Activated CD4-positive, CD25-positive, alpha-beta regulatory T cell treated with anti-CD3 and anti-CD28 coated beads, Interleukin-2, amount 50 U/mL, for 16 hours (primary cell): ENCODE measurements at places on chromosomes 5 and 9.

DNA sequence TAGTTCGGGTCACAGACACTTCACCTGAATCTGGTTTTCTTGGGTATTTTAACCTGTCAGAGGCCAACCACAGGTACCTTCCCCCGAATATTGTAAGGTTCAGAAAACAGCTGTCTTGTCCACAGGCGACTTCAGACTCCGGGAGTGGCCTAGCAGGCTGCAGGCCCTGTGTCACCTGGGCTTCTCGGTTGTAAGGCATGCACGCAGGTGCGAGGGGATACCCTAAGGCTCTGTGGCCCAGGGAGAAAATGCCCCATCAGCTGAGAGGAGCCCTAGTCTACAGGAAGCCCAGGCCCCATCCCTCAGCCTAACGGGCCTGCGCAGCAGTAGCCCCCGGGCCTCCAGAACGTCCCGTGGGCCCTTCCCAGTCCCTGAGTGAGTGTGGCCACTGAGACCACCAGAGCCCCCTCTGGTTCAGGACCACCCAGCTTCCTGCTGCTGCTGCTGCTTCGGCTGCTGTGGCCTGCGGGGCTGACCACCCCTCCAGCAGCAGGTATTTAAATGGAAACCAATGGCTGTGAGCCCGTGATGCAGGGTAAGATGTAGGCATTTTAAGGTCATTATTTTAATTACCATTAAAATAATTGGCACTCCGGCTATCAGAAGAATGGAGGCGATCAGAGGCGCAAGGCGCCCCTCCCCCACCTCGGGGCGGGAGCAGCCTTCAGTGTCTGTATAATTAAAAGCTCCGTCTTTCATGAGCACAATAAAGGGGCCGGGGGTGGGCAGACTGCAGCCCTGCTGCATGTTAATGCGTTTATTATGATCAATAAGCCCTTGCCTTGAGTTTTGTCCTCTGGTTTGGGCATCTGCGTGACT is 65.4 kb downstream of the PSMB7 start:
- DNase-seq = no peak

DNA sequence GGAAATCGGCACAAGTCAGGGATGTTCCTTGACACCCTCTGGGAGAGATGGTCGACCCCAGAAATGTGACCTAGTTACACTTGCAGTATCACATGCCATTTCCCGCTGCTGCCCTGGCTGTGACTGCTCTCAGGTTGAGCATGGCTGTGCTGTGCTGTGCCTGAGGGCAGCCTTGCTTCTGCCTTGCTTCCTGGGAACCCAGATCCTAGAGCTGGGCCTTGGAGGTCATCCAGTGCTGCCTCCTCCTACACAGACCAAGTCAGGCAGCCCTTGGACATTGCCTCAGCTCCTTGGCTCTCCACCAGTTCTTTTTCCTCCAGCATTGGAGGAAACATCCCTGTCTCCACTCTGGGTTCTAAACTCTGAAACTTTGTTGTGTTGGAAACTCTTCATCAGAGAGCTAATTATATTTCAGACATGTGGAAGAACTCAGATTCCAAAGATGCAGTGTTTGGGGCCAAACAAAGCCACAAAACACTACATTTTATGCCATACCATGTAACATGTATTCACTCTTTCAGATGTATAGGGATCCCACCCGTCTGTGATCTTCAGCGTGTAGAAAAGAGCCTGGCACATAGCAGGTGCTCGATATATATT is 6.1 kb downstream of the MAMDC2 start:
- DNase-seq = no peak

- DNase-seq = no peak
Observed at GRCh38 chr5:60806591-60807243, 37.4 kb downstream of the ELOVL7 start.

- DNase-seq = no peak
Observed at GRCh38 chr5:36651761-36652685, 45.6 kb downstream of the SLC1A3 start.

GRCh38 chr5:171092194-171092593 is 216.9 kb upstream of the TLX3 start:
- DNase-seq = no peak

GRCh38 chr5:147446523-147446922 is 63.3 kb downstream of the DPYSL3 start:
- no peak for DNase-seq

GRCh38 chr9:107711542-107711941 is 222.0 kb upstream of the KLF4 start:
- DNase-seq = no peak

DNA sequence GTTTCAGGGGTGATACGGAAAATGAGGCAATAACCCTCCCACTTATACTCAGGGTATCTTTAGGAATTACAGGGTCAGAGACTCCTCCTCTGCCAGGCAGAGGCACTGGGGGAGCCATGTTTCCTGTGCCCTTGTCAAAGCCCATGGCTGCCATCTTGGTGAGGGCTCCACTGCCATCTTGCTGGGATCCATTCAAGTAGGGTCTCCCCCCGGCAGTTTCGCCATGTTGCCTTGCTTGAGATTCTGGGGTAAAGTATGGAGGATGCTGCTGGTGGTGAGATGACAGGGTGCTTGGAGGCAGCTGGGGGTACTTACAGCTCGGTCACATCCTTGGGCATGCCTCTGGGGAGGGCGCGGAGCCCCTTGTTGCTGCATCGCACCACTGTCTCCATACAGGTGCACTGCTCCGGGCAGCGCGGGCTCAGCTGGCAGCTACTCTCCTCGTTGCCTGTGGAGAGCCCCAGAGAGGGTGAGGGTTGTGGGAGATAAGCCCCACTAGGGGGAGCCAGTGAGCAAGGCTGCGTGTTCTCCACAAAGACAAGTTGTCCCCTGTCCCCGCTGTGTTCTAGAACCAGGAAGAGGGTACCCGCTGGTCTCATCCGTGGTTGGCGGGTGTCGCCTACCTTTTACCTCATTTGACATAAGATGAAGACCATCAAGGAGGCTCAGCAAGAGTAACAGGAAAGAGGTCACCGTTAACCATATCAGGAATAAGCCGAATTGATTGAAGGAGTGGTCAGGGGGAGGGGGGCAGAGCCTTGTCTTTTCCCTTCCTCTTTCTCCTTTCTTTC is 169.0 kb upstream of the PANK3 start:
- no peak for DNase-seq

- no peak for DNase-seq
Observed at GRCh38 chr5:132257131-132258101, at the start of gene PDLIM4. Gene PDLIM4, plus strand, starts transcription at chr5:132257696. Its CDS starts 39 bp downstream, at chr5:132257735.

DNA sequence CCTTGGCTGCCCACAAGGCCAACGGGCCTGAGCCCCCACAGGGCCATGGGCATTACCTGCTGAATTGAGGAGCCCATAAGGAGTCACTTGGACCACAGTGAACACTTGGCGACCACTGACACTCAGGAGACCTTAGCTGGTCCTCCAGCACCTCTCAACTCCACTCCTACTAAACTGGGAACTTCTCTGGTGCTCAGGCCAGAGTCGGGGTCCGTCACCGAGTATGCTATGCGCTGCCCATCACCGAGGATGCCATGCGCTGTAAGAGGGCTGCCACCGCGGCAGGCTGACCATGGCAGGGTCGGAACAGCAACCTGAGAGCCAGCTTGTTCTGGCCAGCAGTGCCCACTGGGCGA is 600 bp upstream of the SQSTM1 start:
- no peak for DNase-seq

DNA sequence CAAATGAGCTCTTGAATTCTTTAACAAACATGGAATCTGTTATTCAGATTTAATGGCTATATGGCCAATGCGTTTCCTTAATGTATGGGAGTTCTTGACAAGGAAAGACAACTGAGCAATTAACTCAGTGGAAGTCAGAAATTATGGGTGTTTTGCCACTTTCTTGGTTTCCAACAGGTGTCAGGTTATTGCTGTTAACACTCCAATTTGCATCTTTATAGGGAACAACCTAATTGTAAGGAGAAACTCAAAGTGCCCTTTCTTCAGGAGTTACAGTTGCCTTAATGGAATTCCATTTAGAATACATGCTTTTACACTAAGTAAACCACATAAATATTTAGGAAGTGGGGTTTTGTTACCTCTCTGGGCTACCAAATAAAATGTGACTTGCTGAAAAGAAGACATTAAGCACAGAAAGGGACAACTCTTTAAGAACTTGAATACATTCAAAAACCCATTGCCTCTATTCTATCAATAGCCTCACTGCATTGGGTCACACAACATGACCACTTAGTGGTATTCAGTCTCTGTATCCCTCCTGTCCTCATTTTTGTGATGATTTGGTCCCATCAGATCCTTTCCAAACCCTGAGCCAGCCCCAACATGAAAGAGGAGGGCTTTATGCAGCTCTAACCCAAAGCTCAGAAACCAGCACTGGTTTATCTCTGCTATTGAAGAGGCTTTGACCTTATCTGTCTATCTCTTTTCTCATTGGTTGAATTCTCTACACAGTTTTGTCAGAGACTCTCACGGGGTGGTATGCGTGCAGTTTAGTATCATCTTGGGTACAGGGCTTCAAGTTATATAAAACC is 118.7 kb downstream of the EDIL3 start:
- DNase-seq = no peak
